ENCODE measurements at places on chromosomes 1 and 21. TPM values are rescaled to one million over a fixed set of nuclear protein-coding genes. Genes with fewer than 3 reads are reported as not detected.

DNA sequence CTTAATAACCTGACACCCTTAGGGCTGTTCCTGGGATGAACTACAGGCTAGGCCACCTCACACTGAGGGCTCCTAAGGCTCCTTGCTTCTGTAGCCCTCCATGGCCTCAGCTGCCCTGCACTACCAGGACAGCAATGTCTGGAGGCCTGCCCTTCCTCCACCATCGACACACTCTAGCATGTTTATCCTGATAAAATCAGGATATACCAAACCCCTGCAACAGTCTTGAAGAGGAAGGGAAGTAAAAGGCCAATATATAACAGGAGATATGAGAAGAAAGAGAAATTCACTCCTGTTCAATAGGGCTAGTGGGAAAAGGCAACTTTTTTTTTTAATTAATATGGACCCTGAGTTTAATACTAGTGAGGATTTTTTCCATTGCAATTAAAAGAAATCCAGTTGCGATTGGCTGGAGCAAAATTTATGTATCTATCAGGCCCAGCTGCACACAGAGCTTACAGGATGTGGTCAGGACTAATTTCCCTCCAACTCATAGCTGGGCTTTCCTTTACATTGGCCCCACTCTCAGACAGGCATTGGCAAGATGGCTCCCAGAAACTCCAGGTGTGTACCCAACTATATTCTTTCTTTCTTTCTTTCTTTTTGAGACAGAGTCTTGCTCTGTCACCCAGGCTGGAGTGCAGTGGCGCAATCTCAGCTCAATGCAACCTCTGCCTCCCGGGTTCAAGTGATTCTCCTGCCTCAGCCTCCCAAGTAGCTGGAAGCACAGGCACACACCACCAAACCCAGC lies 13.5 kb upstream of the ATP2B4 start:
- DNase-seq = no peak

DNA sequence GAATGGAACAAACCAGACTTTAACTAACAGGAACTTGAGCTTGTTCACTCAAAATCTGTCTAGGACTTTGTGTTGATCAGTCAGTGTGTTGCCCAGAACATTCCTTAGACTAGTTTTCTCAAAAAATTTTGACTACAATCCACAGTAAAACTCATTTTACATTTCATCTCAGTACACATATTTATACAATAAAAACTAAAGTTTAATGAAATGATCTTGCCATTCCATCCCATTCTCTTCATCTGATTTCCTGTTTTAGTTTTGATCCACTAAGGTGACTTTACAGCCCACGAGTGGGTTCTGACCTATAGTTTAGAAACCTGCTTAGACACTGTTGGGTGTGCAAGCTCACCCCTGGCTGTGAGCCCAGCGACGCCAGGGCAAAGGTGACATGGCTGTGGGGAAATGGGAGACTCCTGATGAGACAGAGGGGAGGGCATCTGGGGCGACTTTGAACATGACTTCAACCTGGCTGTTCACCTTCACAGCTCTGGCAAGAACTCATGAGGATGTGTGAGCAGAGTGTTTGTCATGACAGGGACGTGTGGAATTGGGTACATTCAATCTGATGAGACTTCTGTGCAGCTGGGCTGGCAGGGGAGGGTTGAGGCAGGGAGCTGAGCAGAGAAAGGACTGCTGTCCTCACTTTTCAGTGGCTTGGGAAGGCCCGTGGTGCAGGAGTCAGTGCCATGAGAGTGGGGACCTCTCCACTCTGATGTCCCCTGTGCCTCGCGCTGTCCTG lies 40.6 kb downstream of the LHX4 start:
- no peak for DNase-seq

GRCh38 chr1:32454726-32455125 lies 10.1 kb upstream of the ZBTB8B start:
- DNase-seq = no peak

DNA sequence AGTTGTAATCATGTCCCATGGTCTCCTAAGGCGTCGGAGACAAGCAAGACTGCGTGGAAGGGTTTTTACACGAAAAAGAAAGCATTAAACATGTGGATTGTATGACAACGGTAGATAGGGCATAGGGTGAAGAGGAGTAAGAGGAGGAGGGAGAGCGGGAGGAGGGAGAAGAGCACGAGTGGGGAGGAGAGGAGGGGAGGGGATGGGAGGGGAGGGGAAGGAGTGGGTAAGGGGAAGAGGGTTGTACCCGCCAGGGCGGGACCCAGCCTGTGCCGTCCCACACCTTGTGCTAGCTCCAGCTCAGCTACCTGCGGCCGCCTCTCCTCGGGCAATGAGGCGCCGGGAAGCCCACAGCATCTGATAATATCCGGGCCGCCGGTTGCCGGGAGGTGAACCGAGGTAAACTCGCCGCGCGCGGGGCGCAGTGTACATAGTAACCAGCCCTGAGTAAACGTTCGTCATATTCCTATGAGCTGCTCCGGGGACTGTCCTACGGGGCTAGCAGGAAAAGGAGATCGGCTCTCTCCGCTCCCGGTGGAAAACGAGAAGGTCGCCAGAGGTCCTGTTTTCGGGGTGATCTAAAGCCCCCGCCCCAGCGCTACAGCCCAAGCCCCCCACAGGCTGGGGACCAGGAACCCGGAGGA lies 449 bp upstream of the RCAN3 start:
- DNase-seq = peak; percentile 73

- peak; percentile 6 for DNase-seq
Observed at GRCh38 chr21:33642896-33643657, 776 bp downstream of the ITSN1 start.

Gene C1QC
- total RNA-seq = not detected

Gene MEF2D
- 52.1 TPM for total RNA-seq

DNA sequence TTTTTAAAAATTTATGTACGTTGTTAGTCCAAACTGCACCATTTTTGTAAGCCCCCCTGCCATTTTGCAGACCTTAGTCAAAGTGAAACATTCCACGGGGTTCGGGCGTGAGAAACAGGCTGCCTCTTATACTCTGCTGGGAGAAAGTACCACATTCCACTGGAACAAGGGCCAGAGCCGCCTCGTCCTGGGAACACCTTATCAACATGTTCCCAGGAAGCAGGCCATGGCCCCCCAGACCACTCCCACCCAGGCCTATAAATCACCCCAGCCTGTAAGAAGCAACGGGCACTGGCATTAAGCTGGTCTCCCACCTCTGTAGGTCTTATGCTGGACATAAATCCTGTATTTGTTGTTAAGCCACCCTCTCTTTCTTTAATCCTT lies 854 bp upstream of the ZRANB2 start:
- DNase-seq = no peak

Gene TCEA3
- total RNA-seq = 6.2 TPM

GRCh38 chr1:72932025-72932424 lies 649.7 kb upstream of the NEGR1 start:
- no peak for DNase-seq

Data from HFFc6 (cell line).